Gastrocnemius medialis (tissue), 4 donors: ENCODE measurements at places on chromosomes 12 and 14. TPM values are rescaled to one million over a fixed set of nuclear protein-coding genes. Genes with fewer than 3 reads are reported as not detected.

GRCh38 chr12:5078423-5078822, 34.7 kb downstream of the KCNA5 start:
- H3K36me3 ChIP-seq, result no peaks in the 10 kb centered on the region
- DNase-seq, result no peak
- H3K4me3 ChIP-seq, result no peak overlapping the region

- no peaks in the 10 kb centered on the region for H3K27me3 ChIP-seq
- no peaks in the 10 kb centered on the region for H3K36me3 ChIP-seq
- no peak for DNase-seq
- H3K4me3 ChIP-seq, result no peak overlapping the region
- no peak overlapping the region for H3K27ac ChIP-seq
Observed at GRCh38 chr14:35235840-35236239, 56.3 kb upstream of the PSMA6 start.

DNA sequence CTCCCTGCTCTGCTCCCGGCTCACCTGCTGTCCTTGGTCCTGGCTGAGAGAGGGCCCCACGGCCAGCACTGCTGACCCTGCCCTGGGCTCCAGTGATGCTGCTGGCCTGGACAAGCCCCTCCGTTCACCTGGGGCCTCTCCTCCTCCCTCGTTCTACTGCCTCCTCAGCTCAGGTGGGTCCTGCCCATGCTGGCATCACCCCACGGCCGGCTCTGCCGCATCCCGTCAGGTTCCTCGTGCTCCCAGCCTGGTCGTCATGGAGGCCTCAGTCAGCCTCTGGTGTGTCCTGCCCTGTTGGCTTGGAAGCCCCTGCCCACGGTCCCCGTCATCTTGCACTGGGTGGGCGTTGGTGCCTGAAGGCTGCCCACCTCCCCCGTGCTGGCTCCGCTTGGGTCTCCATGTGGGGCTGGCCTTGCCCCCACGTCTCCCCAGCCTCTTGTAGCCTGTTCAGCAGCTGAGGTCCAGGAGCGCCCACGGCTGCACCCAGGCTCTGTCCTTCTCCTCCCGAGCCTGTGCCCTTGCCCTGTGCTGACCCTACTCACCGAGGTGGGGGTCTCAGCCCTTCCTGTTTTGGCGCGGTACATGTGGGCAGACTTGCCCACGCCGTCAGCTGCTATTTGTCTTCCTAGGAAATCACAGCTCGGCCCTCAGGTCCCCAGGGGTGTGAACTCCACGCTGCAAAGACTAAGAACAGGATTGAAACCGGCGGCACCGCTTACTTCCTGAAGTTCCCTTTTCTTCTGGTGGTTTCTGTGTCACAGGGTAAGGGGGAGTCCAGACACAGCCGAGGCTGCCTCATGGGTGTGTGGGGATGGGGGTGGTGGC, 121.6 kb downstream of the TMEM121 start:
- H3K27me3 ChIP-seq, result no peaks in the 10 kb centered on the region
- no peaks in the 10 kb centered on the region for H3K36me3 ChIP-seq
- DNase-seq, result no peak
- H3K4me3 ChIP-seq, result no peak overlapping the region
- no peaks in the 10 kb centered on the region for H3K4me1 ChIP-seq
- no peak overlapping the region for H3K27ac ChIP-seq

Gene DAO
- not detected for total RNA-seq

DNA sequence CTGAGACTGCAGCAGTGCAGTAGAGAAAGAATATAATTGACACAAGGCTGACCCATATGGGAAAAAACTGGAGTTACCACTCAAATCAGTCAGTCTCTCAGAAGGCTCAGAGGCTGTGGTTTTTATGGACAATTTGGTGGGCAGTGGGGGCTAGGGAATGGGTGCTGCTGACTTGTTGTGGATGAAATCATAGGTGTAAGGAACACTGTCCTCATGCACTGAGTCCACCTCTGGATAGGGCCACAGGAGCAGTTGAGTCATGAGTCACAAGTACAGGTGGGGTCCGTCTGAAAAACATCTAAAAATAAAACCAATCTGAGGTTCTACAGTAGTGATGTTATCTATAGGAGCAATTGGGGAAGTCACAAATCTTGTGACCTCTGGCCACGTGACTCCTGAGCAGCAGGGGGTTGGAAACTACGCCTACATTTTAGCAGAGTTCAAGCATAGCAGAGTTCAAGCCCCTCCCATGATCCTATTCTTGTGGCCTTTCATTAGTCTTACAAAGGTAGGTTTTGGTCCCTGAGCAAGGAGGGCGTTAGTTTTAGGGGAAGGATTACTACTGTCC, 18.1 kb upstream of the SGPP1 start:
- no peaks in the 10 kb centered on the region for H3K36me3 ChIP-seq
- H3K4me3 ChIP-seq, result no peak overlapping the region
- no peak overlapping the region for H3K27ac ChIP-seq
- no peaks in the 10 kb centered on the region for H3K4me1 ChIP-seq
- no peaks in the 10 kb centered on the region for H3K27me3 ChIP-seq

DNA sequence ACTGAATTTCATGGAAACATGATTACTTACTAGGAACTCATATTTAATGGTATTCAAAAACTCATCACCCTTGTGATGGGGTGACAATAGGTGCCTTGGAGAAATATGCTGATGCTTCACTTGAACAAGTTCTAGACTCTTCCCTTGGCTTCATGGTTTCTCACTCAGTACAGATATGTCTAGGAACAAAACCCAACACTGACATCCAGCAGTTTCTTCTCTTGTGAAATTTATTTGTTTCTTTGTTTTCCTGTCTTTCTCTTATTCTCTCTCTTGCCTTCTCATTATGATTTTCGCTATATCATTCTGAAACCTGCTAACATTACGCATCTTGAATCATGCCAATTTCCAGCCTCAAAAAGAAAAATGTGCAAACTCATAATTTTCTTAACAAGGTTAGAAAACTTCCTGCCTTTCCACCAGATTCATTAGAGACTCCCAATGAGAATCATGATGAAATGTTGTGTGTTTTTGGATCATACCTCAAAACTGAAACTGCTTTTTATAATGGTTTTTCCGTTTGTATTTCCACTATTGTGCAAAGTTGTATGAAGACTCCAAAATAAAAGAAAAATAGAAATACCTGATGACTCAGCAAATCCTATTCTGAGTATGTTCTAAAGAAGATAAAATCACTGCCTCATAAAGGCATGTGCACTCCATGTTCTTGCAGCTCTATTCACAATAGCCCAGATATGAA, 1021.5 kb downstream of the TMEM121 start:
- H3K4me3 ChIP-seq, result no peak overlapping the region
- DNase-seq, result no peak
- H3K4me1 ChIP-seq, result no peaks in the 10 kb centered on the region
- no peak overlapping the region for H3K27ac ChIP-seq
- no peaks in the 10 kb centered on the region for H3K27me3 ChIP-seq

DNA sequence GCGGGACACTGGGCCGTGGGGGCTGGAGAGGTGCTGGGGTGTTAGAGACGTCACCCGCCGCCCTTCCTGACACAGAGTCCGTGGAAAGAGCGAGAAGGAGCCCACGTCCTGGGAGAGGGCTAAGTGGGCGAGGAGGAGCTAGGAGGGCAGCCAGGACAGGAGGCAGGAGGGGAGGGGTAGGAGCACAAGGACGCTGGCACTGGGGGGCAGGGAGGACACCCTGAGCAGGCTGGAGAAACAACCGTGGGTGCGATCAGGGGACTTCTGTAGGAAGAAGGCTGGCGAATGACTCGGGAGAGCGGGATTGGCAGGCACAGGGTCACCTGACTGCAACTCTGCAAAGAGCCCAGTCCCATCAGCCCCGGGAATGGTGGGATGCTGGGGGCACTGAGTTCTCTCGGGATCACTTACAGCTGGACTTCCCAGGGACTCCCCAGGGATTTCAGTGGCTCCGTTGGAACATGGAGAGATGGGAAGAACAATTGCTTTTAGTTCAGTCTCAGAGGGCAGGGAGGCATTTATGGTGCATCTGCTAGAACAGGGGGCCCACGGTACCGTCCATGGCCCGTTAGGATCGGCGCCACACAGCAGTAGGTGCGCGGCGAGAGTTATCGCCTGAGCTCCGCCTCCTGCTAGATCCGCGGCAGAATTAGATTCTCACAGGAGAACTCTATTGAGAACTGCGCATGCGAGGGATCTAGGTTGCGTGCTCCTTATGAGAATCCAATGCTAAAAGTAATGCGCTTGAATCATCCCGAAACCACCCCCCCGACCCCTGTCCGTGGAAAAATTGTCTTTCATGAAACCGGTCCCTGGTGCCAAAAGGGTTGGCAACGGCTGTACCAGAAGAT, 24.3 kb downstream of the UBR7 start:
- H3K4me3 ChIP-seq, result peak overlapping the region; percentile 61
- H3K27ac ChIP-seq, result no peak overlapping the region
- H3K36me3 ChIP-seq, result no peaks in the 10 kb centered on the region
- no peaks in the 10 kb centered on the region for H3K4me1 ChIP-seq
- DNase-seq, result no peak

DNA sequence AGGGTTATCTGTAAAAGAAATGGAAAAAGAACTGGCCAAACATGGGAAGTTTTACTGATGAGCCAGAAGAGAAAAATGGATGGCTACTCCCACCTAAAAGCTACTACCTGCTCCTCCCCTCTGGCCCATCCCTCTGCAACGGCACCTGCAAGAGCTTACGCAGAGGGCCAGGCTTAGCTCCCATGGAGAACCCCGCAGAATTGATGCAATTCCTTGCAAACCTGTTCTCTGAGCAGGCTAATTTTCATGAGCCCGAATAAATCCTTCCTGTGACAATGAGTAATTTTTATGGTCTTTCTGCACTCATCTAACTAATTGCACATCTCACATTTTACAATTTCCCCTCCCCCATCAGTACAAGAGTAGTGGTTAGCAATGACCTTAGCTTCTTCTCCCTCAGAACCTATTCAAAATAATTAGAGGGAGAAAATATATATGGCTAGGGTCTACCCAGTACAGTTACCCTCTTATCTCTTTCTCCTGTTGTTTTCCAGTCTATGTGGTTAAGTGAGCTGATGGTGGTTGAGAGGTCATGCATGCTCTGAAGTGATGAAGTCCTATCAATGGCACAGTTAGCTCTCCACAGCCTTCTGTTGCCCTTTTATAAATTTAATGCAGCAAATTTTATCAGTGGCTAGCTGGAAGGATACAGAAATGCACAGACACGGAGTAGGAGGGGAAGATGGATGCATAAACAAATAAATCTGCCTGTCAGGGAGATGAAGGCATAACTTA, 67.7 kb upstream of the NTF3 start:
- H3K4me1 ChIP-seq, result peaks cover 5% of the 10 kb centered on the region
- H3K4me3 ChIP-seq, result no peak overlapping the region

Gene USP5
- total RNA-seq, result 76.2 TPM

DNA sequence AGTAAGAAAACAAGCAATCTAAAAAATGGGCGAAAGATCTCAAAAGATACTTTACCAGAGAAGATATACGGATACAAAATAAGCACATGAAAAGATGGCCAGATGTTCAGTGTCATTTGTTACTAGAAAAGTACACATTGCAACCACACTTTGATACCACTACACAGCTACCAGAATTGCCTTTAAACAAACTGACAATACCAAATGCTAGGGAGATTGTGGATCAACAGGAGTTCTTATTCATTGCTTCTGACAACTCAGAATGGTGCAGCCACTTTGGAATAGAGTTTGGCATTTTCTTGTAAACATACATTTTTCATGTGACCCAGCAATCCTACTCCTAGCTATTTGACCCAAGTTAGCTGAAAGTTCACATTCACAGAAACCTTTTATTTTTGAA, 136.3 kb downstream of the FUT8 start:
- H3K4me1 ChIP-seq, result no peaks in the 10 kb centered on the region
- no peak for DNase-seq
- no peaks in the 10 kb centered on the region for H3K27me3 ChIP-seq

Gene TROAP
- 0.24 TPM for total RNA-seq

DNA sequence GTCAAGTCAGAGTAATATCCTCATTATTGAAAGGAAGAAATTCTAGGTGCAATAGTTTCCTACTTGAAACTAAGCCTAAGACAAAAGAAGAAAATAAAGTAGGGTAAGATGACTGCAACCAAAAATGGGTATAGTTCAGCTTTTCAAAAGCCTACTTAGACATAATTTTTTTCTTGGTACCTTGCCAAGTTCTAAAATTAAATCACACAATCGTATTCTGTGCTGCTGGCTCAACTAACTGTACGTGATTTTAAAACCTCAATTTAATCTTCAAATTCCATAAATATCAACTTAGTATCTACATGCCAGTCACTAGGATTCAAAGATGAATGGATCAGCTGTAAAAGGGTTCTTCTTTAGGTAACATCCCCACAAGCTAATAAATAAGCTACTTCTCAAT, 56.9 kb downstream of the SCAF11 start:
- DNase-seq, result no peak
- H3K36me3 ChIP-seq, result peaks cover 53% of the 10 kb centered on the region
- H3K4me3 ChIP-seq, result no peak overlapping the region
- H3K4me1 ChIP-seq, result peaks cover 6% of the 10 kb centered on the region
- no peak overlapping the region for H3K27ac ChIP-seq
- H3K27me3 ChIP-seq, result no peaks in the 10 kb centered on the region

DNA sequence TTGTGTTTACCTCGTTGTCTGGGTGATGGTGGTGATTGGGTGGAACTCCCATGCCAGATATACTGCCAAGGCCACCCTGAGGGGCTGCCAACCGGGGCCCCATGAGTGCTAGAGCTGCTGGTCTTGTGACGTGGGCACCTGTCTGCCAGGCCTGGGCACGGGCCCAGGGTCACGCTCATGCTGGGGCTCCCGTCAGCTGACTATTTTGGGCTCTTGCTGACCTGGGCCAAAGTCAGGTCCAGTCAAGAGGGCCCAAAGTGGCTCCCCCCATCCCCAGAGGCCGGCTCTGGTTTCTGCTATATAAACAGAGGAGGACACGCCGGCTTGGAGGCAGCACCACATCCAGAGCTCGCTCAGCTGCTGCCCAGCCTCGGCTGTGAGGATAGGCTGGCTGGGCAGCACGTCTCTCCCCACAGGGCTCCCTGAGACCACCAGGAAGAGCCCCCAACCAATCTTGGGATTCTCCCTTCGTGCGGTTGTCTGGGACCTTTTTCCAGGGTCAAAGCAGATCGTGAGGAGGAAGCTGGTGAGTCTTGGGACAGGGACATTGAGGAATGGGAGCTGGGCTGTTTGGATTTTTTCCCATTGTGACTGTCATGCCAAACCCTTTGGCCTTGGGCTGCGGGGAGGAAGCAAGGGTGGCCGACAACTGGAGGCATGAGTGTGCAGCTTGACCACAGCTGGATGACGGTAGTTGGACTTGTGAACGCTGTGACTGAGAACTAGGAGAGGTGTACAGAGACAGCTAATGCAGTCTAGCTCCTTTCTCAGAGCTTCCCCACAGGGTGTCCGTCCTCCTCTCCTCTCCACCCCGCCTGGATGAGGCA, 7.6 kb upstream of the NR4A1 start:
- peak overlapping the region; percentile 98 for H3K27ac ChIP-seq
- no peaks in the 10 kb centered on the region for H3K36me3 ChIP-seq
- peaks cover 53% of the 10 kb centered on the region for H3K4me1 ChIP-seq
- H3K4me3 ChIP-seq, result peak overlapping the region; percentile 55

Gene INHBE
- not detected for total RNA-seq
